ENCODE measurements at places on chromosomes 1 and 21.

- DNase-seq: no peak
Observed at GRCh38 chr1:246631426-246631825, 65.2 kb downstream of the CNST start.

GRCh38 chr1:232542633-232543593 is 87.0 kb downstream of the SIPA1L2 start:
- DNase-seq: no peak

GRCh38 chr21:39099859-39100258 is 83.4 kb downstream of the PSMG1 start:
- DNase-seq: no peak

DNA sequence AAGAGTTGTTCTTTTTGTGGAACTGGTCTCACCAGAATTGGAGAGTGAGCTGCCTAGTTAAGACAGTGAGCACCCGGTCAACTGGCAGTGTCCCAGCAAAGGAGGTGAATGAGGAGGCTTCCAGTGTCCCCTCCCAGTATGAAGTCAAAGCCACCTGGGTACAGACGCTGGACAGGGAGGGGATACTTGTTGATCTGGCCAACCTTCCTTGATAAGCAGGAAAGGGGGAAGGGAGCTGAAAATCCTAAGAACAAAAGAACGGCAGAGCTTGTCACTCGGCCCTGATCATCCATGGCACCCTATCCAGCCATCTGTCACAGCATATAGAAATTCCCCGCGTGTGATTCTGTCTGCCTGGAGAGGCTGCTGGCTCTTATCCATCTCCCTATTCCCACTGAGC is 91.5 kb downstream of the SSBP3 start:
- DNase-seq: peak; percentile 83

DNA sequence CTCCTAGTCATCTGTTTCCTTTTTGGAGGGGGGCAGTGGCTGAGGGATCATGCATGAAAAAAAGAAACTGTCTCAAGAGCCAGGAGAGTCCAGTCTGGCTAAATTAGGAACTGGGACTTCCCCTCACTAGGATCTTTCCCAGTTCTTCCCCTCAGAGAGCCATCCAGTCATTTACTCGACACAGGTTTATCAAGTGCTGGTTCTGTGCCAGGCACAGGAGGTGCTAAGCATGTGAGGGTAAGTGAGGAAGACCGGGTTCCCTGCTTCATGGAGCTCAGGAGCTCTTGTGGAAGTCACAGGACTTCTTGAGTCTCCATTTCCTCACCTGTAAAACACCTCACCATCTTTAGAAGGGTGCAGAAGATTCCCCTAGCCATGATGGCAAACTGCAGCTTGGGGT is 8.6 kb upstream of the NUAK2 start:
- DNase-seq: no peak

GRCh38 chr1:229268505-229268904 is 2.4 kb upstream of the RAB4A start:
- DNase-seq: no peak

DNA sequence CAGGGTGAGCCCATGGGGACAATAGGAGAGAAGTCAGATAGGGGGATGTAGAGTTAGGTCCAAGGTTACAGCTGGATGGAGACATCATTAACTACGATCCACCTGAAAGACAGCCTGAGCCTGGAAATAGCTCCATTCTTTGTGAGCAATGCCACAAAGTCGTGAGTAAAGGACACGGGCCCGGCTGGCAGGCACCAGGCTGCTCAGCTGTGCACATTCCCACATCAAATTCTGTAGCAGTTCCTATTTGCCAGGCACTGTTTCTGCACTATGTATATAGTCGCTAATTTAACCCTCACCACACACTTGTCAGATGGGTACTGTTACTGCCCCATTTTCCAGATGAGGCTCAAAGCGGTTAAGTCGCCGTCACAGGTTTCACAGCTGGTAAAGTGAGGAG is 338.0 kb upstream of the KAZN start:
- DNase-seq: no peak

DNA sequence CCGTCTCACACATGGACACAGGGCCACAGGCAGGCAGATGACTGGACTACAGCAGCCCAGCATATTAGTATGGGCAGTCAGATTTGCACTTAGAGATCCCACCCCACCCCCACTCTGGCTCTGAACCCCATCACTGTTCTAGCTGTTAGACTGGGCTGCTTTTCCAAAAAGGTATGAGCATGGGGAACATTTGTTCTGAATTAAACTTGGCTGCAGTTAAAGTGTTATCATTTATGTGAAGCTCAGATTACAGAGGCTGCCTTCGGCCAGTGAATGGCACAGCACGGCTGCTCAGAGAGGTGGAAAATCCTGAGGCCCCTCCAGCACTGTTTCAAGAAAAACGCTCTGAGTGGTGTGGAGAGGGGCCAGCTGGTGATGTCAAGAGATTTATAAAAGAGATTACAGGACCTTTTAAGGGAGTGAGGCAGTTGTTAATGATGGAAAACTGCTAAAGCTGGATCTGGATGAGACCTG is 6.9 kb upstream of the NOS1AP start:
- peak; percentile 62 for DNase-seq

- DNase-seq: no peak
Observed at GRCh38 chr1:227730630-227731151, 4.4 kb downstream of the JMJD4 start.

DNA sequence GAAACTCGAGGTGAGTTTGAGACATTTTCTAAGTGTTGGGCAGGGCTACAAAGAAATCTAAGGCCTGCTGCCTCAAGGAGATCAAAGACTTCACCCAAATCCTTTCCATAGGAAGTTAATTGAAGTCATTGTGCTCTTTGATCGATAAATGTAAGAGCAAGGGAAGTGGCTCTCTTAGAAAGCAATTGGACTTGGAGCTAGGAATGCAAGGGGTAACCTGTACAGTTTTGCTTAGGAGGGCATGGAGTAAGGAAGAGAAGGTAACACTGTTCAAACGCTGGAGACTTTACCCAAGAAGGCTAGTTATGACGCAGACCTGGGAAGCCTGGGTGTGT is 418.0 kb upstream of the PROX1 start:
- no peak for DNase-seq

DNA sequence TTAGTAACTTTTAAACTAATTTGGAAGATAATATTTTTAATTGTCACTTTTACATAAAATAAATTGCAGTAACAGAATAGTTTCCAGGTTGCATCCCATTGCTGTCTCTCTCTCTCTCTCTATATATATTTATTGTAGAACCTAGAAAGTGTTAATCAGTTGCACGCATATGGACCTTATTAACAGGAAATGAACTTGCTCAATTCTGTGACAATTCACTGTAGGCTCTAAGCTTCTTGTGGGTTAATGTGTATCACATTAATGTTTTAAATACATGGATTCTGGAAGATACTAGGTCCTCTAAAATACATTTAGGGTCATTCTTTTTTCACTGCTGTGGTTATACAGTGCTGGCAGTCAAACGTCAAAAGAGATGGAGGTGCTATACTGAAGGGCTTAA is 33.1 kb downstream of the LRRC71 start:
- DNase-seq: no peak

GRCh38 chr1:9269721-9270120 is 23.0 kb upstream of the SPSB1 start:
- no peak for DNase-seq

DNA sequence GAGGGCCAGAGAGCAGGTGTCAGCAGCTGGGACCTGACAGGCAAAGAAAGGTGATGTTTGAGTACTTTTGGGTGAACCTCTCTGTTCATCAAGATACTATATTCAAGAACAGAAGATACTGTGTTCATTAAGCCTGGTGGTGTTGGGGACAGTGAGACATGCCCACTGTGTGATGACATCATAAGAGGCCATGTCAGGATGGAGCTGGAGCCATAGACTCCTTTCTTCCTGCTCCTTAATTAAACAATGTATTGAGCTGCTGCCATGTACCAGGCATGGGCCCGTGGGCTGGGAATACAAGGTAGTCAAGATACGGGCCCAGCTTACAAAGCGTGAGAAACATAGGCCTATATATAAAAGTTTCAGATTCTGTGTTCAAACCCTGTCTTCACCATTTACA is 435.4 kb downstream of the RPS6KC1 start:
- no peak for DNase-seq

DNA sequence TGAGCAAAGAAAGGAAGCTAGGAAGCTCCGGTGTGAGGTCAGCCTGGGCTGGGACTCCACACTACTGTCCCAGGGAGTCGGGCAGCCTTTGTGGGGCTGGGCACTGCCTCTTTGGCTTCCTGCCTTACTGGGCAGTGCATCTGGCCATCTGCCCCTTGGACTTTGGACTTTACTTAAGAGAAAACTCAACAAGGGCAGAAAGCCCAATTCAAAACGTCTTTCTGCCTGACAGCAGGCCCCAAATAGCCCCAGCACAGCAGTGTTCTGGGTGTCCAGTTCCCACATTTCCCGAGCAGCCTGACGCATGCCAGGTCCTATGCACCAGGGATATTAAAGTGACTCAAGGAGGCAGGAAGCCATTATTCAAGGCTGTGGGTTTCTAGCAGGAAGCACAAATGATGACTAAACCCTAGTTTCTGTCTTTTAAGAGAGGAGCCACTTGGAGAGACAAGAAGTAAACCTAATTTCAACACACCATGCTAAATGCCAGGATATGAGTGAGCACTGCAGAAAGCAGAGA is 37.9 kb upstream of the EDEM3 start:
- peak; percentile 58 for DNase-seq

GRCh38 chr1:226722901-226723656 is 16.0 kb downstream of the ITPKB start:
- DNase-seq: no peak

- DNase-seq: no peak
Observed at GRCh38 chr1:227779685-227780084, 35.8 kb upstream of the PRSS38 start.

GRCh38 chr21:45836694-45837670 is 144.6 kb upstream of the COL6A1 start:
- DNase-seq: no peak

- no peak for DNase-seq
Observed at GRCh38 chr1:216533776-216534175, 110.5 kb upstream of the USH2A start.

DNA sequence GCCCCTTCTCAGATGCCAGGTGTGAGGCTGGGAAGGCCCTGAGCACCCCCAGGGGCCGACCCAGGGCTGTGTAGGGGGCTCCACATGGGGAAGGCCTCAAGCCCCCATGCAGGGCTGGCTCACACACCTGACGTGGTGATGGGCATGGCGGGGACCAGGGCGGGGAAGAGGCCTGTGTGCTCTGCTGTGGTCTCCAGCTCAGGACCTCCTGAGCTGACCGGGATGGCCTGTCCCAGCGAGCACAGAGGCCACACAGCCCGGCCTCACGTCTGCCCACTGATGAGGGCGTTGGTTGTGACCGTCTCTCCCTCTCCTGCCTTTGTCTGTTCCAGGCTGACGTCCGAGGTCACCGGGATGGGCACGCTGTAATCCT is 40.2 kb upstream of the COL6A1 start:
- DNase-seq: no peak

GRCh38 chr1:17335821-17336710 is 28.1 kb downstream of the PADI4 start:
- no peak for DNase-seq

GRCh38 chr1:186574926-186575325 is 105.3 kb downstream of the PTGS2 start:
- no peak for DNase-seq

DNA sequence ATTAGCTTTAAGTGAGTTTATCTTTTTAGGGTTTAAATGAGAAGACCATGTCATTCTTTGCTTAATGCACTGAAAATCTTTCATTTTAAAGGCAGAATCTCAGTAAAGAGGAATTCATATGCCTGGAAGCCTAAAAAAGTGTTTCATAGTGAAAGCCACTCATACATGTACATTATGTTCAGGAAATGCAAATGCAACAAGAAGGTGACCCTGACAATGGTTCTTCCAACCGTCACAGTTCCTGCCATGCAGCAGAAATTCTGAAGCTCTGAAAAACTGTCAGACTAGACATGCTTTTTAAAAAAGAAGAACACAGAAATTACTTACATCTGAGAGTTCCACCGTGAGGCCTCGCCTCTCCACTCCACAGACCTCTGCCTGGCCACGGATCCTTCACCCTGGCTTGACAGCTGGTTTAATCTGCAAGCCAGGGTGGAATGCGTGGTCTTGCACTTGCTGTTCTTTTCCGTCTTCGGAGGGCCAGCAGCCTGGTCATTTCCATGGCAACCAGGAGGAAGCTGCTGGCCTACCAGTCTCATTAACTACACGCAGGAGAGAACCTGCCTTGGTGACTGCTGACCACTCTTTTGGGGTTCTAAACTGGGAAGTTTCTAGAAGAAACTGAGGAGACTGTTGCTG is 41.8 kb upstream of the PAXBP1 start:
- DNase-seq: no peak

- DNase-seq: no peak
Observed at GRCh38 chr1:182069028-182069466, 7.5 kb upstream of the ZNF648 start.

DNA sequence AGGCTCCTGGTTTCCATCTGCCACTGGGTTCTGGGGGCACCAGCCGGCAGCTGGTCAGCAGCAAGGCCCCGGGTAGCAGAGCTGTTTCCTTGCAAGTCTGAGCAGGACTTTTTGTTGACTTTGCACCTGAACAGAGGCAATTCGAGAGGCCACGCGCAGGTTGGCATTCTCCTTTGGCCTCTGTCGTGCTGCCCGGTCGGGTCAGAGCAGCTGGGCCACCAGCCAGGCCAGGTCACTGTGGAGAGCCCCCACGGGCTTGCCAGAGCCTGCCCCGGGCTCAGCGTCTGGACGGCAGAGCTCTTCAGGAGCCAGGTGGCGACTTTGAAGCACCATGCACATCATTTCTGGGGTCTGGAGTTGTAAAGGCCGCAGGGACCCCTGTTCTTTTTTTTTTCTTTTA is 28.4 kb upstream of the TMEM52 start:
- DNase-seq: no peak

GRCh38 chr1:58943776-58944175 is 159.9 kb upstream of the JUN start:
- no peak for DNase-seq

- no peak for DNase-seq
Observed at GRCh38 chr1:87169263-87169910, 159.3 kb upstream of the LMO4 start.
